CD4-positive, alpha-beta memory T cell (primary cell): ENCODE measurements at places on chromosomes 2 and 18.

DNA sequence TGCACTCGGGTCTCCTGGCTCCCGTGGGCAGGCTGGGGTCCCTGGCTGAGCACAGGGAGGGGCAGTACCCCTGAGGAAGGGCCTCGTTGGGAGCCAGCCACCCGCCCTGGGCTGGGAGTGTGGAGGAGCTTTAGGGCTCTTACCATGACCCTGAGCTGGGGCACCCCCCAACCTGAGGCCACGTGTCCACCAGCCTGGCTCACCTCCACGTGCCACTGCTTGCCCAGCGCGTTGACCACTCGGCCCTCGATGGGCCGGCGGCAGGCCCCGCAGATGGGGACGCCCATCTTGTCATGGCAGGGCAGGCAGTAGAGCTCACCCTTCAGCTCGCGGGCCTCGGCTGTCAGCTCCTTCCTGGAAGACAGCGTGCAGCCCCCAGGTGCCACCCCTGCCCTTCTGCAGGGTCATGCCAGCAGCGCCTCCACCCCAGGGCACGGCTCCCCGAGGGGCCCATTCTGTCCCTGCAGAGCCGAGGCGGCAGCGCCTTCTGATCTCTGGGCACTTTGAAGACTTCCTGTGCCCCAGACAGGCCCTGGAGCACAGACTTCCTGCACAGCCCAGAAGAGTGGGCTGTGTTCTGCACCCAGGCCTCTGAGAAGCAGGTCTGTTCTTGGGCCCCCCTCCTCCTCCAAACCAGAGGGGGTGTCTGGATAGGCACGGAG is 4.0 kb upstream of the GPR17 start:
- peak; percentile 36 for DNase-seq

DNA sequence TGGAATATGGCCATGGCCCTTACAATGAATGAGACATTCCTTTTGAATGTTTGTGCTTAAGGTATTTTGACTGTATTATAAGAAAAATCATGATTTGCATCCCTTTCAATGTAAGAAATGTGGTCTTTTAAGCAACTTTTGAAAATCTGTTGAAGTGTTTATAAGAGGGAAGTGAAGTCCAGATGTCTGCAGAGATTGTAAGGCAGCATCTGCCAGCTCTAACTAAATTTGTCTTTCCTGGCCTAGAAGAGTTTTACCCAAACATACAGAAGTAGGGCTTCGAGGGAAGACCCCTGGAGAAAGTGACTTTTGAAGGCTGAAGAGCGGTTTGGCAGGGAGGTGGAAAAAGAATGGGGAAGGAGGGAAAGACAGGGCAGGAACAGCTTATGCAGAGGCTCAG is 12.2 kb downstream of the EML6 start:
- DNase-seq: no peak

DNA sequence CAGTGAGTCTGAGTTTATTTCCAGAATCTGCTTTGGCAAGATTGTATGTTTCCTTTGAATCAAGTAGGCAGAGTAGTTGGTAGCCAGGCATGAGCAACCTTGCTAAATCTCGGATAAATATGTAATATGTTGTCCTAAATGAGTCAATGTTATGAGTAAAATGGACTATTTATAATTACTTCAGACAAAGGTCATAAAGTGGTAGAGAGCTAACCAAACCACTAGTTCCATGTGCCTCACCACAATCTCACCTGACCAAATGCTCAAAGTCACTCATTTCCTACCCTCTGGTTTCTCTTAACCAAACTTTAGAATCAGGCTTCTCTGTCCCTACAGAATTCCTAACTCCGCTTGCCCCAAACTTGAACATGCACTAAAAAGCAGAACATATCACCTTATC is 261.2 kb upstream of the FSIP2 start:
- no peak for DNase-seq

DNA sequence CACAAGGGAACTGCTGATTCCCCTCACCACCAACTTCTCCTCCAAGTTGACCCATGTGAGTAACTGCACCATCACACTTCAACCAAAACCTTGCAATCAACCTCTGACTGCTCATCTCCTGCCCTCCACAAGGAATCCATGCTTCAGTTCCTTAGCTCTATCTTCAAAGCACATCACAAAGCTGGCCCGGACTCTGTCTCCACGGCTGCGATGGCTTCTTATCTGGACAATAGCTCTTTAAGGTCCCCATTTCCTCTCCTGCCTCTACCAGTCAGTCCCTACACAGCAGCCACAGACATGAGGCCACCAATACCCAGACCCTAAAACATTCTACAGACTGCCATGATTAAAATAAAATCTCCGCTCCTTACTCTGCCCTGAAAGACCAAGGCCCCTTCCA is 25.7 kb downstream of the MBOAT2 start:
- no peak for DNase-seq

- no peak for DNase-seq
Observed at GRCh38 chr2:20148923-20149702, 75.8 kb downstream of the SDC1 start.

GRCh38 chr18:10973567-10974203 is 175.7 kb downstream of the PIEZO2 start:
- DNase-seq: no peak

GRCh38 chr2:205754285-205754923 is 72.1 kb downstream of the NRP2 start:
- DNase-seq: no peak

- DNase-seq: no peak
Observed at GRCh38 chr2:4219101-4219500, 515.7 kb downstream of the DCDC2C start.

GRCh38 chr2:199336546-199336945 is 121.2 kb downstream of the SATB2 start:
- no peak for DNase-seq

- no peak for DNase-seq
Observed at GRCh38 chr2:69132960-69133590, 120.1 kb downstream of the ANTXR1 start.

DNA sequence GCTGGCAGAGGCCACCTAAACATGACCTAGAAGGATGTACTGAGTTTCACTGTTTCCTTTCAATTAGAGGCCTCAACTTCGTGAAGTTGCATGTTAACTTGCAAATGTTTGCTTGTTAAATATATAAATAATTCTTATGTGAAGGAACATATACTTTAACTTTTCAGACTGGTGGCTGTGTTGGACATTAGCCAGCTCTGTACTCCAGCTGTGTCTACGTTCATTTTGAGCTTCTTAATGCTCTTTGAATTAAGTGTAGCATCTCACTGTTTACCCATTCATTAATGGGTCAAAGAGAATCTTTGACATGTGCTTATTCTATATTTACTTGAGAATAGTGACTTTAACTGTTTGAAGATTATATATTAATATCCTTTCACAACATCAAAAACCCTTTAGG is 823.2 kb upstream of the ID2 start:
- DNase-seq: no peak

GRCh38 chr2:73987109-73987947 is 2.6 kb downstream of the TET3 start:
- peak; percentile 40 for DNase-seq

- no peak for DNase-seq
Observed at GRCh38 chr2:181462033-181462432, 4.8 kb downstream of the ITGA4 start.

DNA sequence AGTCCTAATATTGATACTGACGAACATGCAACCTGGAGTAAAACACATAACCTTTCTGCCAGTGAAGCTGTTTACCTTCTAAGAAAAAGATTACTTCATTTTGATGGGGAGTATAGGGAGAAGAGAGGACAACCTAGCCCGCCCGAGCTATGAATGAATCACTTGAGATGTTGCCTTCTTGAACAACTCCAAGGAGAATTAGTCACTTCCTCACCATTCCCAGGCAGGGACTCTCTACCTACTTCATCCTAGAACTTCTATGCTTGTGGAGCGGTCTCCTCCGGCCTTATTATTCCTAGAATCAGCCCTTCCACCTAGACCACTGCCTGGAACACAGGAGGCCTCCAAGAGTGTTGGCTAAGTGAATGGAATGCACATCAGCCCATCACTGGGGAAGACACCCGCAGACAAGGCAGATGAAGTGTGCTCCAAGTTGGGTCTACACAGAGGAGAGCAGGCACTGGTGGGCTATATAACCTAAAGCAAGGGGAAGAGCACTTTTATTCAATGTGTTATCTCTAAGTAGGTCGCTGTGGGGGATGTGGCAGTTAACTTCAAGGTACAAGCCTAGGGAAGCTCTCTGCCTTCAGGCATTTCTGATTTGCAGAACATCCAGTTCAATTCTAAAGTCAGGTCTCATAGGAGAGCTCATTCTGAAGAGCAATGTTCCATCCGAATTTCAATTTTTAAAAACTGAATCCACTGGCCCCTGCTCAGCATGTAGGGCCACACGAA is 57.4 kb downstream of the STK39 start:
- DNase-seq: no peak

DNA sequence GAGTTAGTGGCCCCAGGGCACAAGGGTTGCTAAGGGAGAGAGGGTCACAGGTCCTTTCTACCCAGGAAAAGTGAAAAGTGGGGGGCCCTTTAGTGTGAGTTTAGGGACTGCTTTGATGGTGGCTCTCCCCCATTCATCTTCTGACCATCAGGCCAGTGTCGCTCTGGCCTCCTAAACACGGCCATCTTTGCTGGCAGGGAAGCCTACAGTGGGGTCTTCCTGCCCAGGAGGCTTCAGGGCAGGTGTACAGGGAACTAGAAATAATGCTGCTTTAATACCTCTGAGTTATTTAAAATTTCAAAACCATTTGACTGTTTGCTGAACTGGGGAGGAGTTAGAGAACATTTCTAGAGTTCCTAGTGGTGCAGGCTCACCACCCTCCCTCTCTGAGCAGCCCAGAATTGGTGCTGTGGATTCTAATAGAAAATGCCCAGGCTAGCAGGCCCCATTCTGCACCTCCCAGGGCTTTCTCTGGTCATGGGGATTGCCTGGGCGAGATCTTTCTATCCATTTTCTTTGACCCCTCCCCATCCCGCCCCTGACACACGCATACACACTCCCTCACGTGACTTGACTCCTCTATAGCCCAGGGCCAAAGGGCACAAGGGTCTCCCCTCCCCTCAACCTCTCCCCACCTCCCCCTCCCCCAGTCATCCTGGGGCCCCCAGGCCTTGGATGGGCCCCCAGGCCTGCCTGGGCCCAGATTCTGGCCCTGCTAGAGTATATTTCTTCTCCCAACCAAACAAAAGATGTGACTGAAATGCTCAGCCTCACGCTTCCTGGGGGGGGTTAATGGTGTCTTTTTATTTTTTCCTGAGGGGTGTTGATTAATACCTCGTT is 3.1 kb downstream of the PKDCC start:
- DNase-seq: no peak

- no peak for DNase-seq
Observed at GRCh38 chr2:203759690-203760365, 53.4 kb downstream of the CD28 start.

- no peak for DNase-seq
Observed at GRCh38 chr2:192059266-192059665, 135.5 kb downstream of the TMEFF2 start.

- no peak for DNase-seq
Observed at GRCh38 chr2:37720533-37721200, 49.2 kb upstream of the CDC42EP3 start.

GRCh38 chr18:78643004-78643403 is 336.6 kb upstream of the SALL3 start:
- DNase-seq: no peak

GRCh38 chr2:82665691-82666090 is 1793.4 kb downstream of the SUCLG1 start:
- DNase-seq: no peak
